ENCODE measurements at places on chromosomes 5 and 9.
A peak's percentile ranks its signal among the peaks of the same experiment; 100 is the strongest.

GRCh38 chr9:137032858-137033257, 970 bp upstream of the FUT7 start:
- DNase-seq: peak; percentile 93

DNA sequence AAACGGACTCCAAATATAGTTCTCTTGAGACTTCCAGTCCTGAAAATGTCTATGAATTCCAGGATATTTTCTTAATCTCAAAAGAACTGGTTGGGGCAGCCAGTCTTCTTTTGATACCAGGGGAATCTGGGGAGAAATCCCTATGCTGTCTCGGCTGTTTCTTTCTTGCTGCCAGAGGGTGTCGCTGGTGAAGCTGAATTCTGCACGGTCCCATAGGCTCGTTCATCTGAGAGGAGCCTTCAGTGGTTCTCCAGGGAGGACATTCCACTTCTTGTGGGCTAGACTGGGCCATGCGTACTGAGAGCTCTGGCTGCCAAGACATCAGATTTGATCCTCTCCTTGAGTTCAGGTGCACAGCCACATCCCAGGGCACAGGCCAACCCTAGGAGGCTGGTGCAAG, 155.0 kb upstream of the CLINT1 start:
- no peak for DNase-seq

DNA sequence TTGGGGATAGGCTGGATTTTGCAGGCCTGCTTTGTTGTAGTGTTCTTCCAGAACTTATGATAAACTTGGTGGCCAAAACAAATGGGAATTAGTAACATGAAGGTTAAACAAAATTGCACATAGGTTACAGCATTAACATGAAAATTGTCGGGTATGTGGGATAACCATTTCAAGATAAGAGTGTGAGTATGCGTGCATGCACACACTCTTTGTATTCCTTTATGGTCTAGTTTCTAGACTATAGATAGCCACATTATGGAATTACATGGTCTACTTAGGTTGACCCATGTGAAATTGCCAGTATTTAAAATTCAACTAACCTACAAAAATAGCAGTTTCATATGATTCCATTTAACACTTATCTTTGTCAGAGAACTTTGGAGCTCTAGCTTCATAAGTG, 1.4 kb downstream of the HMGCR start:
- DNase-seq: no peak

DNA sequence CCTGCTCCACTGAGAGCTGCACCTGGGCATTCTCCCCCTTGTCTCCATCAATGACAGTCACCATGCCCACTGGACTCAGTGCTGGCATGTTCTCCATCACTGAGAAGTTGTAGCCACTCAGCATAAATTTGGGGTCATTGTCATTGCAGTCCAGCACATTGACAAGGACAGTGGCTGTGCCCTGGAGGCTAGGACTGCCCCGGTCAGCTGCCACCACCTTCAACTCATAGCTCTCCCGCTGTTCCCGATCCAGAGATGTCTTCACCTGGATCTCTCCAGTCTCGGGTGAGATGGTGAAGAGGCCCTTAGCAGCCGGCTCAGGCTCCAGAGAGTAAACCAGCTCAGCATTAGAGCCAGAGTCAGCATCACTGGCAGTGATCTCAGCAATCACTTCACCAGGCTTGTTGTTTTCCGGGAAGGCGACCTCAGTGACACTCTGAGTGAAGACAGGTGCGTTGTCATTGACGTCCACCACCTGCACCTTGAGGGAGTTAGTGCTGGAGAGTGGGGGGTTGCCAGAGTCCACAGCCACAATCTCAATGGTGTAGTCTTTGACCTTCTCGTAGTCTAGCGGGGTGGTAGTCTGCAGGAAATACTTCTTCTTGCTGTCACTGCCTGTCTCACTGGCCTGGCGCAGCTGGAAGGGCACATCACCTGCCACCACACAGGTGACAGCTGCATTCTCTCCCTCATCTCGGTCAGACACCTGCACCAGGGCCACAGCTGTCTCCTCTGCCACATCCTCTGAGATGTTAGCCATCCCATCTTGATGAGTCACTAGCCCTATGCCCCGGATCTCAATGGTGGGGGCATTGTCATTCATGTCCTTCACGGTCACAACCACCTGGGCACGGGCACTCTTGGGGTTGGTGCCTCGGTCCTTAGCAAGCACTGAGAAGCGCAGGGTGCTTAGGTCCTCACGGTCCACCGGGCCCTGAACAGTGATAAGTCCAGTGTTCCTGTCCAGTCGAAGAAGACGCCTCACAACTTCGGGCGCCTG, 13.5 kb downstream of the PCDH1 start:
- no peak for DNase-seq

- DNase-seq: no peak
Observed at GRCh38 chr5:148457183-148457620, 73.4 kb downstream of the FBXO38 start.

GRCh38 chr5:448766-449090, 5.8 kb downstream of the EXOC3 start:
- no peak for DNase-seq

- DNase-seq: peak; percentile 86
Observed at GRCh38 chr9:131951905-131952304, 127.8 kb downstream of the MED27 start.

DNA sequence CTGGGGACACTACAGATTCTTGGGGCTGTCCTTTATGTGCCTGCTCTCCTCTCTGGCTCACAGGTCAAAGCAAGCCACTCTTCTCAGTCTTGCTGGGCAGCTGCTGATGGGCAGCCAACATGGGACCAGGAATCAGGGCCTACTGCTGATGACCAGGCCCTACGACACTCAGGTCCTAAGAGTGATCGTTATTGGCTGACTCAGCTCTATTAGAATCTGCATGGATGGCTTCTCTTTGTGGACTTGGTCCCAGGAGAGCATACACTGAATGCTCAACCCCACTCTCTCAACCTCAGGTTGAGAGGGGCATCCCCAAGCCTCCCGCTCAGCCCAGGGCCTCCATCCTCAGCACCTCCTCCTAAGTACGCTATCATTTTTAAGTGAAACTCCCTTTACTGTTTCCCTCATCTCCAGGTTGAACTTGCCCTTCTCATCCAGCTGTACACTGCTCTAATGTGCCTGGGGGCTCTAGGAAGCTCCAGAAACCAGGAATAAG, 250.8 kb upstream of the PANK3 start:
- no peak for DNase-seq

DNA sequence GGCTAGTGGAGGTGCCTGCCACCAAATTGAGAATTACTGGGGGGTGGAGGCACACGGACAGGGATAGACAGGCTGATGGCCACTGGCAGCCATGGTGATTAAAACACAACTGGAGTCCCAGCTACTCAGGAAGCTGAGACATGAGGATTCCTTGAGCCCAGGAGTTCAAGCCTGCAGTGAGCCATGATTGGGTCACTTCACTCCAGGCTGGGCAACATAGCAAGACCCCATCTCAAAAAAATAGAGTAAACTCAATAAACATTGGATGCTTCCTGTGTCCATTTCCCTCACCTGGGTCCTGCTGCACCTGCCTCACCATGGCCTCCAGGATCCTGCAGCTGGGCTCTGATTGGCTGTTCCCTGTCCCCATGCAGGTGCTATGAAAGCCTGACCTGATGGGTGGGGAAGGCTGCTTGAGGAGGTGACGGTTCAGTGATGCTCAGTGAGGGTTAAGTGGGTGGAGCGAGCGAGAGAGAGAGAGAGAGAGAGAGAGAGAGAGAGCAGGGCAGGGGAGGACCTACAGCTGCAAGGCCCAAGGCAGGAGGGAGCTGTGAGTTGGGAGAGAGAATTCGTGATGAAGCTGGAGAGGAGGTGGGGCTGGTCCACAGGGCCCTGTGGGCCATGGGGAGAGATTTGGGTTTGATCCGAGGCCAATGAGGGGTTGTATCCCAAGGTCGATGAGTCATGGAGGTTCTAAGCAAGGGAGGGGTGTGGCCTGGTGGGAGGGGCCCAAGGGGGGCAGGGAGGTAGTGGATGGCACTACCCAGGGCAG, 36.7 kb upstream of the FUBP3 start:
- no peak for DNase-seq

DNA sequence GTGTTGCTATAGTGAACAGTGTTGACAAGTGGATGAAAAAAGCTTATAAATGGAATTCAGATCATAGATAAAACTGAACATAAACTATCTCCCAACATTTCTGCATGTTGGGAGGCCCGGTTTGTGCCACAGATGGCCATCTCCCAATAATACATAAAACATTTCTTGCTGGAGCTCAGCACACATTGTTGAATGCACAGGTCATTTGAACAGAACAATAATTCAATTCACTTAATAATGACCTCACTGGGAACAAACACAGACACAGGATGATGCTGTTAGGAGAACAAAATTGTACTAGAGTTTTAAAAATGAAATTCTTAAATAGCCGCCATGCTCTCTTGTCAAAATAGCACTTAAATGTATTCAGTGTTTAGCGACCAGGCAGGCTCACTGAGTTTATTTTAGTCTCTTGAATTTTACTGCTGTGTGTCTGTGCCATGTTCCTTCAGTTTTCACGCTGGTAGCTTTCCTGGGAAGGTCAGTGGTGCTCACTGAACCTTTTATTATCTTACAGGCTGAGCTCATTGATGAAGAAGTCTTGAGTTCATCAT, 85.0 kb upstream of the SSBP2 start:
- no peak for DNase-seq

DNA sequence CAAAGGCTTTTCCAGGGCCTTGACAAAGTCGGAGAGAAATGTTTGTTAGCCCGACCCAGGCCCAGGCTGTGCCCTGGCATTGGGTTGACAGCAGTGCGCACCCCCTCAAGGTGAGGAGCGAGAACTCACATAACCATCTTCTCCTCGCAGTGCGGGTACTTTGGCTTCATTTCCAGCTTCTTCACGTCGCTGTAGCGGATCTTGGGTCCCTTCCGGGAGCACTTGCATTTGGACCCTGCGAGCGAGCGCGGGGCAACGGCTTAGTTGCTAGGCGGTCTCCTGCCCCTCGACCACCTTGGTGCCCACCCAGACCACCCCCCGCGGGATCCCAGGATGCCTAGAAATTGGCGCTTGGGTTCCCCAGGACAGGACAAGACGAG, 496 bp downstream of the CXCL14 start:
- no peak for DNase-seq

DNA sequence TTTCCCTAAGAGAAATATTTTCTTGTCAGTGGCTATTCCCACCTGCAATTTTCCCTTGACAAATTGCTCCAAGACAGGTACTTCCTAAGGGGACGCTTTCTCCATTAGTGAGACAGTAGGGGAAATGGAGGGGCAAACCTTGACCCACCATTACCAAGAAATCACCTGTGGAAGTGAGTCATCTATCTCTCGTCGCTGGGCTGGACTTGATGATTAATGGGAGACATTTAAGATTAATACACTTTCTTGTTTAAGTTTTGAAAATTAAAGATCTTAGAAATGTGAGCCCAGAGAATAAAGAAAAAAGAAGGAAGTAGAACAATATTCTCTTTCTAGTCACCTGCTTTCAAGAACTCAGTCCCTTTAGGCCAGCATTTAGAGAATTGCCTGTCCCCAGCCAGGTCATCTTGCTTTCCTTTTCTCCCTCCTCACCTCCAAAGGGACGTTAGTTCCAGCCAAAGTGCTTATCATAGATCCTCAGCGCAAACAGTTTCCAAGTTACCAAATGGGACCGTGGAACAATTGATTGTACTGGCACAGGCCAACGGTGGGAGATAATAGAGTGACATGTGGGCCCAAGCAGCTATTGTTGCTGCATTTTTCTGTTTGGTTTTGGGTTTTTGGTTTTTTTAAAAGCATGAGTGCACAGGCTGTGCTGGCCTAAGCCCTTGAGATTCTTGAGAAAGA, 284.4 kb downstream of the ENC1 start:
- no peak for DNase-seq

GRCh38 chr9:28203036-28203435, 629.8 kb upstream of the C9orf72 start:
- DNase-seq: no peak

- DNase-seq: no peak
Observed at GRCh38 chr5:154355129-154355611, 90.6 kb upstream of the SAP30L start.

DNA sequence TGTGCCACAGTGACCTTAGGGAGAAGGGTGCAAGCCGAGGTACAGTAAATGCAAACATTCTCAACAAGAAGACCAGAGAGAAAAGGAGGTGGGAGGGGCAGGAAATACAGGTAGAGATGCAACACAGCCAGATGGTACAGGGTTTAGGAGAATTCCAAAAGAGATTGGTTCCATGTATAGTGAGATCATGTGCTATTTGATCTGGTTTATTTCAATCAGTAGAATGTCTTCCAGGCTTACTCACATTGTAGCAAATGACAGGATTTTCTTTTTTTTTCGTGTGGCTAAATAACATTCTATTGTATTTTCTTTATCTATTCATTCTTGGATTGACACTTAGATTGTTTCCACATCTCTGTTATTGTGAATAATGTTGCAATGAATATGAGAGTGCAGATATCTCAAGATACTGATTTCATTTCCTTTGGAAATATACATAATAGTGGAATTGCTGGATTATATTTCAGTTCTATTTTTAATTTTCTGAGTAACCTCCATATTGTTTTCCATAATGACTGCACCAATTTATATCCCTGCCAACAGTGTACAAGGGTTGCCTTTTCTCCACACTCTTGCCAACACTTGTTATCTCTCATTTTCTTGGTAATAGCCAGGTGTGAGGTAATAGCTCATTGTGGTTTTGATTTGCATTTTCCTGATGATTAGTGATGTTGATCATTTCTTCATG, 107.8 kb upstream of the GAS1 start:
- no peak for DNase-seq

GRCh38 chr9:22623236-22623635, 176.6 kb downstream of the DMRTA1 start:
- no peak for DNase-seq

DNA sequence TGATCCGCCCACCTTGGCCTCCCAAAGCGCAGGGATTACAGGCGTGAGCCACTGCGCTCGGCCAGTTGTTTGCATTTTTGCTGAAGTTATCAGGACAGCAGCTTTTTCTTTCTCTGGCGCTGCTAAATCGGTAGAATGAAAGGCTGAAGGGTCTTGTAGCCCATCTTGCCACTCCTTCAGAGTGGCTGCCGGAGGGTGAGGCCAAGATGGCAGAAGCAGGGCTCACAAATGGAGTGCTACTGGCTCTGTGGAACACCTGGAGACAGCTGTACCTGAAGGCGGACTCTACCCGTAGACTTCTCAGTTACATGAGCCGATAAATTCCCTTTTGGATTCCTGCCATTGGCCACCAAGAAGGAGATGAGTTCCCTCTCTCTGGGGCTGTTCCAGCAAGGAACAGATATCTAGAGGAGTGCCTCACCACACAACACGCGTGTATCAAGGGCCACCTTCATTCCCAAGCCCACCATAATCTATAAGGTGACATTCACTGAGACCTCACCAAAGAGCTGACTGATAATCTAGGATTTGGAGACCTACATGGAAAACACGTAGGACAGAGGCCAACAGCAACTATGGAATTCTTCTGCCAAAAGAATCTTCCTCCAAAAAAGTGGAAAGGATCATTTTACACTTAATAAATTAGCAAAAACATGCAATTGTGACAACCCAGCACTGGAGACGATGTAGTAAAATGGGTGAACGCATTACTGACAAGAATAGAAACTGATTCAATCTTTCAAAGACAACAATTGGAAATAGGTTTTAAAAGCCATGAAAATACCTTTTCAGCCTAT, 21.8 kb downstream of the STK10 start:
- DNase-seq: no peak

GRCh38 chr9:126877418-126877817, 17.0 kb downstream of the ZBTB34 start:
- no peak for DNase-seq

Measured in posterior vena cava (tissue), 2 donors.